ENCODE measurements at places on chromosomes 12 and 14.

- no peak for DNase-seq
Observed at GRCh38 chr14:101788016-101788635, 26.6 kb downstream of the PPP2R5C start.

DNA sequence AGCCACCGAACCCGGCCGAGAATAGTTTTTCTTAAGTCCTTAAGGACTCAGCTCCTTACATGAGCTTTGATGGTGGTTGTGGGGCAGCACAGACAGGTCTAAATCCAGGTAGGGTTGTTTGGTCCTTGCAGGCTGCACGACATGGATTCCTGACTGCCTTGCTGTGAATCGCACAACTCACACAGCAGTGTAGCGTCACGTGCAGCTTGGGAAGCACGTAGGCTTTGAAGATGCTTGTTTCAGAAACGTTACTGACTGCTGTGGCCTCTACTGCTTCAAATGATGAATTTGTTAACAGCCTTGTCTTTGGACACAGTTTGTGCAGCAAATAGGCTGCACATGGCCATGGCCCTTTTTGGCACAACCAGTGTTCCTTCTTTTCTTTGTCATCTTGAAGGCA lies 29.9 kb downstream of the ZBTB42 start:
- no peak for DNase-seq

DNA sequence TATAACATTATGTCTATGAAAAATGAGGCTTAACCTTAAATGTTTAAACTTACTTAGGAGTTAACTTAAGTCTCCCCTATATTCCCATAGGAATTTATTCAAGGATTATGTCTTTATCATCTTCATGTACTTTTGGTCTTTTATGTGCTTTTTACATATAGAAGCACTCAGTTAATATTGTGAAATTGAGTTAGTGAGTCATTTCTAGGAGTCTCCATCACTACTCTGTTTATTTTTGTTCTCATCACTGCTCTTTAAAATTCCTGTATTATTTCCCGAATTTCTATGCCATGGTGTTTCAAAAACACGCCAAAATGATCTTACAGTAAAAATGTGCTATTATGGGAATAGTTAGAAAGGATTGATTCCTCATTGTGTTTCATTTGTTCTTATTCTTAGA lies 31.6 kb downstream of the TBC1D15 start:
- DNase-seq: peak; percentile 6

GRCh38 chr12:13205809-13206559 lies 9.5 kb downstream of the EMP1 start:
- peak; percentile 99 for DNase-seq

All from astrocyte (in vitro differentiated cells and primary cell).